NCI-H1417 (cell line): ENCODE measurements at places on chromosomes 5 and 9.

- DNase-seq = no peak
Measured at GRCh38 chr9:115594557-115594956, 476.6 kb upstream of the TNC start.

DNA sequence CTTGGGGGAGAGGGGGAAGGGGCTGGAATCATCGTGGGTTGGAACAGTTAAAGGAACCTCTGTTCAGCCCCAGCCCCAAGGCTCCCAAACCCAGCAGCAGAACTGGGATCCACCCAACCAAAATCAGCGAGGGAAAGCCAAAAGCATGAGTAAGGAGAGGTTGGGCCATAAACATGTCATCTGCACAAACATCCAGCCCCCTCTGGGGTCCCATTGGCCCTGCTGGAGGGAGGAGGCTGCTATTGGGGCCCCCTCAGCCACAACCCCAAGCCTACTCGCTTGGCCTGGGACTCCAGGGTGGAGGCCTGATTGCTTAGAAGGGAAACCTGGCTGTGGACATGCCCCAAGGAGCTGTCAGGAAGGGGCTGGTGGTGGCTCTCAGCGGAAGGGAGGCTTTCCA lies 154.9 kb downstream of the FGF18 start:
- DNase-seq = no peak

DNA sequence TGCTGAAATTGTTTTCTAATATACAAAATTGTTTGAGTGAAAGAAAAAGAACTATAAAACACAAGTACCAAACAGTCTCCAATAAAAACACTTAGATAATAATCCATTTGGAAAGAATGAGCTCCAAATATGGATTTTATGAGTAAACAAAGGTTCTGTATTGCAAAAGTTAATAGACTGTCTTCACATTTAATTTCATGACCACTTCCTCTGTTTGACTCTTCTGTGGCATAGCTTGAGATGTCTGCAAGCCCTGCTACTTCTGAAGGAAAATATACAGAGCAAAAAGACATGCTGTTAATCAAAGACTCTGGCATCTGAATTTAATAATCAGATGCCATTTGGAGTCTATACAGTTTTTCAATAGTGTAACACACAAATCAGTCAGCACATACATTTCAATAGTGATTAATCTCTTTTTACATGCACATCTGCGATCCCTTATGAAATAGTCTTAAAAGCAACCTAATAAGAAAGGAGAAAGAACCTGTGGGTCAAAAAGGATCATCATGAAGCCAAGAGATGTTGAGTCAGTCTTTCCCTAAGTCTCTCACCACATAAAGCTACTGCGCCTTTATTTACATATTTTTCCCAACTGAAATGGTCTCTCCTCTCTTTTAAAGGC lies 165.4 kb upstream of the LHFPL2 start:
- no peak for DNase-seq

DNA sequence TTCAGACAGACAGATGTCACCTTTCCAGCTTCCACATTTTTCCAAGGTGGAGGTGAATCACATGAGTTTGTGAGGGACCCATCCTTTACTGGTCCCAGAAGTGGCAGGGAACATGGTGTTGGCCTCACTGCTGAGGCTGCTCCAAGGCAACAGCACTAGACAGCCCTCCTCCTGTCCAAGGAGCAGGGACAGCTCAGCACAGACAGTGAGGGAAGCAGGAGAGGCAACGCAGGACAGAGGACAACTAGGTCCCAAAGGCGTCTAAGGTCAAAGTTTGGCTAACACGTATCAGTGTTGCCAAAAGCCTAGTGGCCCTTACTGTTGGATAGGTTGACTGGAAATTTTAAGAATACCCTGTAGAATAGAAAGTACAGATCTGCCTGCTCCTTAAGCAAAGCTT lies 251.7 kb upstream of the PANK3 start:
- no peak for DNase-seq

DNA sequence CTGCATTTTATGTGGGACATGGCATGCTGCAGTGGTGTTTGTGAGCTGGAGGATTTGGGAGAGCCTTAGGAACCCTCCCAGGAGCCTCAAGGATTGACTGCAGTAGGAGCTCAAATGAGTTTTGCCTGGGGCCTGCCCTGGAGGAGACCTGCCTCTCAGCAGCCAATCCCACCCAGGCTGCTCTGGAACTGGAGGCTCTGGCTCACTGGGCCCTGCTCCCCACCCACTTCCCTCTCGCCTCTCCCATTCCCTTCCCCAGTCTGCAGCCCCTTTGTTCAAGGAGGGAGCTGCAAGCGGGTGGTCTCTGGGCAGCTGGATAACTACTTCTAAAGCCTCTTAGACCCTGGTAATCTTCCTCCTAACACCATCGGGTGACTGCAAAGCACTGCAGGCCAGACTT lies 24.2 kb downstream of the KCNIP1 start:
- DNase-seq = no peak

GRCh38 chr5:32331217-32331934 lies 18.6 kb upstream of the MTMR12 start:
- DNase-seq = no peak

GRCh38 chr9:17191082-17191481 lies 56.2 kb downstream of the CNTLN start:
- DNase-seq = no peak

- no peak for DNase-seq
Measured at GRCh38 chr9:86652736-86653135, 294.6 kb downstream of the GAS1 start.

- DNase-seq = no peak
Measured at GRCh38 chr5:144202072-144202471, 31.4 kb downstream of the KCTD16 start.

GRCh38 chr5:96316017-96316416 lies 117.0 kb downstream of the PCSK1 start:
- DNase-seq = no peak

- DNase-seq = no peak
Measured at GRCh38 chr5:17355586-17356346, 138.3 kb downstream of the BASP1 start.

- no peak for DNase-seq
Measured at GRCh38 chr5:170336065-170336464, 38.5 kb upstream of the LCP2 start.

DNA sequence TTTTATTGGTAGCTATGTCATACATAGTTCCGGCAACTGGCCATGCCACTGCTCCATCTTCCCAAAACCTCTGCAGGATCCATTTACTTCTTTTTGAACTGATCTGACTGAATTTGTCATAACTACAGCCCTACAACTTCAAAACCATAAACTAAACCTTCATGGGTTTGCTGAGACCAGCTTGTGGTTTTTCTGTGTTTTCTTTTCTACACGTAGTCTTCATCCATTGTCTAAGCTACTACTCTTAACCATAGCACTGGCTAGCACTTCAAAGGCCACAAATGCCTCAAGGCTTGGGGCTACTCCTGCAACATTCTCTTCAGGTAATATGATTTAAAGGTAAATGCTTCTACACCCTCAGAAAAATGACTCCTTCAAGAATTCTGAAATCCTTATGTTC lies 9.0 kb upstream of the KIF2A start:
- DNase-seq = no peak

GRCh38 chr5:81854915-81855314 lies 104.0 kb upstream of the SSBP2 start:
- DNase-seq = peak; percentile 58

GRCh38 chr9:27372615-27373014 lies 75.7 kb upstream of the EQTN start:
- no peak for DNase-seq

DNA sequence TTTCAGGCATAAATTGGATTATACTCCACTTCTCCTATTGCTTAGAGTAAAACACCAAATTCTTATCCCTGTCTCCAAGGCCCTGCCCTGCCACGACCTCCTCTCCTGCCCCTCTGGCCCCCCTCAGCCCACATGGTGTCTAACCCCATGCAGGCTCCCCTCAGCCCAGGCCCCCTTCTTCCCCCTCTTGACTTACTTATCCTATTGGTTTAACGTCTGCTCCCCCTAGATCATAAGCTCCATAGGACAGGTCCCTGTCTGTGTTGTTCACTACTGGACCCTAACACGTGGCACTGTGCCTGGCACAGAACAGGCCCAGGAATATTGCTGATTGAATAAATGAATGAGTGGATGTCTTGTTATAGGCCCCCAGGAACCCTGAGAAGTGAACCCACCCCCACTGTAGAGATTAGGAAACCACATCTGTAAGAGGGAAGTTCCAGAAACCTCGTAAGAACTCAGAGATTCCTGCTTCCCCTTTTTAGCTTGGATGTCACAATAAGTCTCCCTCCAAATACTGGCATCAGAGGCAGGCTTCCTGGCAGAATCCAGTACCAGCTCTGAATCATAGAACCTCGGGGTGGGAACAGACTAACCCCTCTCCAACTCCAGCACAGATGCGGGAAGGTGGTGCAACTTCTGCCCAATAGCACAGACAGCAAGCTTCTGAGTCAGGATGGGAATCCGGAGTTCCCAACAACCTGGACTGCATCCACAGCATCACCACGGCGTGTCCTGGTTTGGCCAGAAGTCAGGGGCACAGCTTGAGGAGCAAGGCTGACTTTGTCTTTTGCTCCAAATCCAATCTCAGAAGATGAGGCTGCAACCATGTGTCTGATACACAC lies 31.5 kb downstream of the HRH2 start:
- no peak for DNase-seq
